Suppressor macrophage treated with lipopolysaccharide for 1 hour (primary cell): ENCODE measurements at places on chromosomes 7 and 10.

GRCh38 chr7:75915416-75916156 lies 631 bp downstream of the POR start:
- peak; percentile 28 for DNase-seq

DNA sequence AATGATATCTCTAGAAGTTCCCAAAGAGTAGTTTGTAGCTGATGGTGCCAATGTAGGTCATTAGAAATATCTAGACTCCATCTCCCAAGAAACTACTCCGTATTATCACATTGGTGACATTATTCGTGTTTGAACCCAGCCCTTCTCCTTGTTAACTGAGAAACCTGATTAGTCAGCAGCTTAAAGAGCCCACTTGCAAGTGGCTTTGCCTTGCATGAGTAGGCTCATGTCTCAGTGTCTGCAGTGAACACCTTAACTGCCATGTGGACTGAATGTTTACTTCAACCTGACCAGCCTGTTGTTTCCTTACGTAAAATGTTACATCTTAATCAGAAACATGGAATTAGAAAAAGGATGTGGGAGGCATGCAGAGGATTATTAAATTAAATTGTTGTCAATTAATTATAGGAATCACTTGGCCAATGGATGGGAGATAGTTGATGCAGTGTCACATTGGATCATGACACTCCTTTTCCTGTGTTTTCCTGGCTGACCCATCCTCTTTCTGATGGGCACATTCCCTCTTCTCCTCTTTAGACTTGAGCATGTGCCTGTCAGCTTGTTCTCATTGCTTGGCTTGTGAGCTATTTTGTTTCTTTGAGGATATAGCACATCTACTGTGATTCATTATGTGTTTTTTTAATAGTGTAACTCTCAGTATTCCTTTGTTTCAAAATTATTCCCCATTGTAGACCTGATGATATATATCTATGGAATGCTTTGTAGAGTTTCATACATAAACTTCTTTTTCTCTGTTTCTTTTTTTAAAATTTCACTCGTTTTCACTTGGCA lies 18.0 kb downstream of the STARD3NL start:
- DNase-seq, result no peak

- no peak for DNase-seq
Measured at GRCh38 chr10:27695088-27695487, 50.5 kb downstream of the MKX start.

DNA sequence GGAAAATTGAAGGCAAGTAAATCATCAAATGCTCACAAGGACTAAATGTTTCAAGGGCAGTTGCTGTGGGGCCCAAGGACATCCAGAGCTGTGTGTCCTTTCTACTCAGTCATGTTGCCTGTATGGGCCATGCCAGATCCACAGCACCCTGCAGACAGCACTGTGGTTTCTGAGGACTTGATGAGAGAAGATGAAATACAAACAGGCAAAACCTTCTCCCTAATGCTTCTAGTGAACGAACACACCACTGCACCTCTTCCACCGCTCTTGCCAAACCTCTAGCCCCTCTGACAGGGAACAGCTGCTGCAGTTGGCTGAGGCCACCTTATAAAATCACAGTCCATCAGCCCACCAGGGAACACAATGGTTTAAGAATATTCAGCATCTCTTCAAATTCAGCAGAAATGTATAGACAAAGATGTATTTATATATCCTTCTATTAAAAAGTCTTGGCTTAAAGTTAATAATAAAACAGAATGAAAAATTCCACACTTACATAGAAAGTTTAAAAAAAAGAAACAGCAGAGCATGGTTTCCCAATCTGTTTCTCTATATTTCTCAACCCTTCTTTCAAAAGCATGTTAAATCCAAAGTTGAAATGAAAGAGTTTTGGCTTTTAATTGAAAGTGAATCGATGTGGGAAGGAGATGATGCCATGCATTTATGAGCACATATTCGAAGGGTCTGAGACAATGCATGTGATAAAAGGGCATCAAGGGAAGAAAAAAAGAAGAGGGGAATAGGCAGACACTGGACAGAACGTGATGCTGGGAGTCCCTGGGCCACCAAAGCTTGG lies 14.0 kb downstream of the CYP3A7 start:
- DNase-seq, result peak; percentile 45

GRCh38 chr7:72272479-72272878 lies 139.7 kb downstream of the CALN1 start:
- DNase-seq, result peak; percentile 5

GRCh38 chr7:120995654-120996053 lies 7.1 kb downstream of the CPED1 start:
- no peak for DNase-seq

DNA sequence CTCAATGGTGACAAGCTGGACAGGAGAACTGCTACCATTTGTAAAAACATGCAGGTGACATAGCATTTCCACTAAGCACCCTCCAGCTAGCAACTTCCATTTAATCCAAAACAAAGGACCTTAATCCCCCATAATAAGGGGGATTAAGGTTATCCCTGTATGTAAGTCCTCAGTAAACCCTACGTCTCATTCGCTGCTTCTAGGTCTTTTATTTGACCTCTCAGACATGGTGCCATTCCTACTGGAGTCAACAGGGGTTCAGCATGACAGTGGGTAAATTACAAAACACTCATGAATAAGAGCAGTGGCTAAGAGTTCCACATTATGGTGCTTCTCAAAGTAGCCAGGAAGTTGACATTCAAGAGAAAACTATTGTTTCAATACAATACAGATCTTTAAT lies 121.8 kb upstream of the CAV2 start:
- DNase-seq, result no peak

GRCh38 chr10:60130130-60130579 lies 223.8 kb upstream of the CCDC6 start:
- no peak for DNase-seq

GRCh38 chr10:122494173-122494820 lies 32.9 kb downstream of the HTRA1 start:
- DNase-seq, result no peak

DNA sequence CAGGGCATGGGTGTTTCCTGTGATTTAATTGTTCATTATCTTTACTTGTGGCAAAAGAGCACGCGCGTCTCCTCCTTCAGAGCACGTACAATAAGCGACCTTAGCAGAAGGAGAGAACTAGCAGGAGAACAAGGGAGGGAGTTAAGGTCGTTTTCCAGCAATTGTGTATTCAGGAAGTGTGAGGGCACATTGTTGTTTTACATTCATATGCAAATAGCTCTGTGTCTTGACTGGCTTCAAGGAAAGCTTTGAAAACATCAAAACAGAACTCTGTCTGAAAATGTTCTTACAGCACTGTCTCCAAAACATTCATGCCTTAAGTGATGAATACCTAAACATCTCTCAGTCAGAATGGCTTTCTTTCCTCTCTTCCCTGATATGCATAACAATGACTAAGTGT lies 499.1 kb downstream of the ACTR3B start:
- DNase-seq, result no peak

- no peak for DNase-seq
Measured at GRCh38 chr10:69769395-69769992, 32.2 kb upstream of the COL13A1 start.

DNA sequence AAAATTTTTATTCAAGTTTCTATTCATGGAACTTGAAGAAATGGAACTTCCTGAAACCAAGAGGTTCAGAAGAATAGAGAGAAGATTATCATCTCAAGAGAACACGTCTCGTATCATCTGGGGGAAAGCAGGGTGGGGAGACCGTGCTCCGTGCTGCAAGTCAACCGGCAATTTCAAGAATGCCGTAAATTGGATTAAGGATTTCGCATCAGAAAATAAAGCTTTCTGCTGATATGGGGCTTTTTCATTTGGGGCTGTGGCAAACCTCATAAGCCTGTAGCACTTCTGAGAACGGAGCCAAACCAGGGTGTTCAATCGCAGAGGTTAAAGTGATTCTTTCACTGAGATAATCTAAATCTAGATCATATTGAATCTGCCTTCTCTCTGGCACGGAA lies 150.1 kb upstream of the NPS start:
- no peak for DNase-seq

GRCh38 chr10:132546567-132547420 lies 9.2 kb downstream of the INPP5A start:
- peak; percentile 47 for DNase-seq

- DNase-seq, result peak; percentile 99
Measured at GRCh38 chr7:100100420-100101015, 679 bp downstream of the MCM7 start.

GRCh38 chr7:79749856-79750255 lies 296.4 kb upstream of the MAGI2 start:
- DNase-seq, result no peak

GRCh38 chr10:62554632-62555199 lies 180.5 kb downstream of the ZNF365 start:
- peak; percentile 73 for DNase-seq

DNA sequence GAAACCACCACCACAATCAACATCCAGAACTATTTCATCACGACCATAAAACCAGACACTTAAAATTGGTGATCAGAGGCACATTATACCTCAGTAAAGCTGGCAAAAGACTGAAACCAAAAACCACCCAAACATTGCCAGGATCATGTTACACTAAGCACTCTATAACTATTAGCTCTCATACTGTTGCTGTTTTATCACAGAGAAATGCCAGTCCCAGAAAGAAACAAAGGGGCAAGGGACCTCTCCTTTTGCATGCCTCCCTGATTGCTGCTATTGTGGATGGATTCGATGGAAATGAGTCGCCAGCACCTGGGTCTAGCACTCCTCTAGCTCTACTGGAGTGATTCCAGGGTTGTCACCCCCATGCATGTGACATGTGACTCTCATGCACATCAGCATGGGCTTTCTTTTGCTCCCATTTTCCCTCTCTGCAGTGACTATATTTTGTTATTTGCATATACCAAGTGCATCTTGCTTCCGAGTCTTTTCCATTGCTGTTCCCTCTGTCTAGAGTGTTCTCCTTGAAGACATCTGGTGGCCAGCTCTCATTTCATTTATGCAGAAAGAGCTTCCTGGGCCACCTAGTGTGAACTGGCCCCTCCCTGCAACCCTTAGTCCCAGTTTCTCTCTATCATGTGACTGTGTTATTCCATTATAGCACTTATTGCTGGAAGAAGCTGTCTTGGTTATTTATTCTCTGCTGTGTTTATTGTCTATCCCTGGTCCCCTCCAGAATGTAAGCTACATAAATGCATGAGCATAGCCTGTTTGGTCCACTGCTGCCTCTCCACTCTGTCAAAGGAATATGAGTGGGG lies 300.6 kb downstream of the PLXNA4 start:
- DNase-seq, result no peak

GRCh38 chr7:93147363-93147762 lies 822 bp downstream of the SAMD9L start:
- peak; percentile 83 for DNase-seq

DNA sequence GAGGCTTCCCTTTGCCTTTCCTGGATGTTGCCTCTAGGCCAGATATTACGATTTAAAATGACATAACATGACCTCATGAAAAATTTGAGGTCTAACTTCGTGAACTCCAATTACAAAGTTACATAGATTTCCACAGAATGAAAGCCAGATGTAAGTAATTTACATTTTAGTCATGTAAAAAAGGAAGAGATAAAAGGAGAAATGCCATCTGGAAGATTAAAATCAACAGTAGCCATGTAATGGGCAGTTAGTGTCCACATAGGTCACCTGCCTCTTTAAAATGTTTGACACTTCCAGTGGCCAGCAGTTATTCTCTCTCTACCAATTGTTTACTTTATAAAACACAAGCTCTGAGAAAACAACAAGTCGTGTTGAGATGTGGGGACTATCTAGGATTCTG lies 4.1 kb upstream of the VSTM2A start:
- no peak for DNase-seq
